ENCODE measurements at places on chromosomes 12 and 14. TPM values are rescaled to one million over a fixed set of nuclear protein-coding genes. Genes with fewer than 3 reads are reported as not detected.

Gene CLEC2A
- not detected for total RNA-seq

Gene FZD10
- total RNA-seq: 0.57 TPM

Gene LMNTD1
- total RNA-seq: not detected

Gene ZC3H14
- total RNA-seq: 43.0 TPM

Gene TPH2
- total RNA-seq: not detected

Gene ADAM21
- total RNA-seq: 0.05 TPM

Gene GALNT9
- 1.5 TPM for total RNA-seq

Gene COL2A1
- total RNA-seq: 0.47 TPM

- no peak overlapping the region for H3K27ac ChIP-seq
- H3K4me3 ChIP-seq: no peak overlapping the region
- H3K36me3 ChIP-seq: no peaks in the 10 kb centered on the region
- H3K4me1 ChIP-seq: no peaks in the 10 kb centered on the region
- H3K27me3 ChIP-seq: no peaks in the 10 kb centered on the region
Measured at GRCh38 chr14:97061198-97061597, 264.0 kb downstream of the VRK1 start.

GRCh38 chr14:65224799-65225198 is 122.5 kb upstream of the MAX start:
- H3K36me3 ChIP-seq: no peaks in the 10 kb centered on the region
- peaks cover 5% of the 10 kb centered on the region for H3K4me1 ChIP-seq
- H3K27ac ChIP-seq: no peak overlapping the region
- no peak overlapping the region for H3K4me3 ChIP-seq
- DNase-seq: no peak

GRCh38 chr14:69357544-69358200 is 40.4 kb downstream of the ERH start:
- DNase-seq: no peak
- H3K4me1 ChIP-seq: peaks cover 5% of the 10 kb centered on the region
- no peak overlapping the region for H3K27ac ChIP-seq
- H3K27me3 ChIP-seq: no peaks in the 10 kb centered on the region

GRCh38 chr12:122422730-122423257 is 325 bp upstream of the CLIP1 start:
- peak overlapping the region; percentile 76 for H3K27ac ChIP-seq
- H3K27me3 ChIP-seq: peaks cover 6% of the 10 kb centered on the region
- peaks cover 7% of the 10 kb centered on the region for H3K4me1 ChIP-seq
- peak overlapping the region; percentile 95 for H3K4me3 ChIP-seq
- H3K36me3 ChIP-seq: no peaks in the 10 kb centered on the region

DNA sequence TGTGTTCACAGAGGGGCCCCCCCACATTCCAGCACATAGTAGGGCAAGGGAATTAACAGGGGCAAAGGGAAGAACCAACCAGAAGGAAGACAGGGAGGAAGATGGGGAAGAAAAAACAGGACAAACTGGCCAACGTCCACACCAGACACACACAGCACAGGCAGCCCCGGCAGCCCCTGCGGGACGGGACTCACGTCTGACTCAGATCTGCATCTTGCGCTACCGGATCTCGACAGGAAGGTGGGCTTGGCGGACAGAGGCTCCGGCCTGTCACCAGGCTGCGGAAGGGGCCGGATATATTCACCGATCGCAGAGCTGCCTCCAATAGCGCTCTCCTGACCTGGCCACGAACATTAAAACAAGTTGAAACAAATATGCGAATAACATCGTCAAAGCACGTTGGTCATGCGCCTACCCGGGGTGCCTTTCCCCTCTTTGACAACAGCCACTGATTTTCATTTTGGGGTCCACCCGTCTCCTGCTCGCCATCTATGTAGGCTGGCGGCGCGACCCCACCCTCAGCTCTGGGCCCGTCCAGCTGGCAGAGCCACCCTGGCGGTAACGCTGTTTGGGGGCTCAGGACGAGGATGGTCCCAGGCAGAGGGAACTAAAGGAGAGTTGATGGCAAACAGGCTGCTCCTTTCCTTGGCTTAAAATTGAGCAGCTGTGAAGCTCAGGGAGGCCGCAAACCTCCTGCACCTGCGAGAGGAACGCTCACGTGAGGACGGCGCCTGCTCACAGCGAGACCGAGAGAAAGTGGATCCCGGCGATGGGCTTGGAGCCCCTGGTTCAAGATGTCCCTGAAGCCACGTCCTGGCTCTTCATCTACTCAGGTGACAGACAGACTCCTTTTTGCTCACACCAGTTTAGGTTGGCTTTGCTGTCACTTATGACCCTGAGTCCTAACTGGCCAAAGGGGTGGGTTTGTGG is 113.6 kb downstream of the PIWIL1 start:
- H3K27me3 ChIP-seq: no peaks in the 10 kb centered on the region
- H3K27ac ChIP-seq: no peak overlapping the region
- DNase-seq: no peak

- H3K27me3 ChIP-seq: peaks cover 26% of the 10 kb centered on the region
- DNase-seq: no peak
- no peaks in the 10 kb centered on the region for H3K36me3 ChIP-seq
- no peaks in the 10 kb centered on the region for H3K4me1 ChIP-seq
- H3K4me3 ChIP-seq: no peak overlapping the region
Measured at GRCh38 chr12:40225984-40226602, 1.3 kb downstream of the LRRK2 start.

DNA sequence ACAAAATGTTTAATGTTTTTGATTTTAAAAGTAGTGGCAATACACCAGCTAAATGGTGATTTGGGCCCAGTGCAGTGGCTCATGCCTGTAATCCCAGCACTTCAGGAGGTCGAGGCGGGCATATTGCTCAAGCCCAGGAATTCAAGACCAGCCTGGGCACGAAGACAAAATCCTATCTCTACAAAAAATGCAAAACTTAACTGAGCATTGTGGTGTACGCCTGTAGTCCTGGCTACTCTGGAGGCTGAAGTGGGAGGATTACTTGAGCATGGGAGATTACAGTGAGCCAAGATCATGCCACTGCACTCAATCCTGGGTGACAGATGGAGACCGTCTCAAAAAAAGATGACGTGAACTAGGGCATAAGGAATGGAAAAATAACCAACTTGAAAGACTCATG is 4.7 kb downstream of the RPL36AL start:
- no peak for DNase-seq
- H3K4me3 ChIP-seq: no peak overlapping the region
- peaks cover 11% of the 10 kb centered on the region for H3K4me1 ChIP-seq
- H3K36me3 ChIP-seq: peaks cover 49% of the 10 kb centered on the region

DNA sequence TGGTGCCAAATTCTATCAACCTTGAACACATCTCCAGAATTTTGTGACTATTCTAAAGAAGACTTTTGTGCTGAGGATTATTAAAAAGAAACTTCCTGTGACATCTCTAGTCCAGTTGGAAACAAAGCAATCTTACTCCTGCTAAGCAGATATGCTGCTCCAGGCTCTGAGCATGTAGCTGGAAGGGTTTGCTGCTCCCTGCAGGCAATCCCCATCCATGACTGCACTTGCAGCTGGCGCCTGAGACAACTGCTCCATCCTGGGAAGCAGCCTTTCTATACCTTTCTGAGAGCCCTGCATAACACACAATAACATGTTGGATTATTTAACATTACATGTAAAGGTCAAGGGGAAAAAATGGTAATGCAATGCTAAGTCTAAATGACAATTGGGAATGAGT is 105.1 kb downstream of the NDUFA12 start:
- DNase-seq: no peak
- no peak overlapping the region for H3K27ac ChIP-seq
- no peaks in the 10 kb centered on the region for H3K36me3 ChIP-seq
- H3K4me1 ChIP-seq: no peaks in the 10 kb centered on the region
- H3K4me3 ChIP-seq: no peak overlapping the region

DNA sequence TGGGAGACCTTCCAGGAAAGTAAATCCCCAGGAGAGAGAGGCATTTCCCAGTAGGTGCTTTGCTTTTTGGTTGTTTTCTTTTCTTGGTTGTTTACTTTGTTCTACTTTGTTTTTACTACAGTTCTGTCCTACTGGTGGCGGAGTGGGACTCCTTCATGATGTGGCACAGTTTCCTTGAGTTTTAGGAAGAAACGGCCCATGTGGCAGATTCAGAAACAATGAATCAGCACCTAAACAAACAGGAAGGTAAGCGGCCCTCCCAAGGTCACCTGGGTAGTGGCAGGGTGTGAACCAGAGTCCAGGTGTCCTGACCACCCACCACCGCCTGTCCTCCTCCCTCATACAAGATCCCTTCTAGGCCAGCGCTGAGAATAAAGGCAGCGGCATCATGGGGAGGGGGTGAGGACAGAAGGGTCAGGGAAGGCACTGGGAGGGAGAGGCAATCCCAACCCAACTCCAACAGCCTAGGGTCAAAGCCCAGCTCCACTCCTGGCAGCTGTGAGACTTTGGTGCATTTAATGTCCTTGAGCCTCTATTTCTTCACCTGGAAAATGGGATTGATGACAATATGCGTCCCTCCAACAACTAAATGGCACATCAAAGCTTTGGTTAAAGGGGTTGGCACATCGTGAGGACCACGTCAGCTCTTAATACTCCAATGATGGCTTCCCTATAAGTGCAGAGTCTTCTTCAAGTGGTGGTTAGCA is 111.5 kb upstream of the BCL2L14 start:
- H3K4me1 ChIP-seq: no peaks in the 10 kb centered on the region
- H3K27me3 ChIP-seq: no peaks in the 10 kb centered on the region
- no peak overlapping the region for H3K27ac ChIP-seq
- DNase-seq: no peak

GRCh38 chr12:75571656-75572205 is 60.3 kb upstream of the KRR1 start:
- no peak for DNase-seq
- H3K4me3 ChIP-seq: no peak overlapping the region
- no peaks in the 10 kb centered on the region for H3K27me3 ChIP-seq
- H3K4me1 ChIP-seq: no peaks in the 10 kb centered on the region
- no peak overlapping the region for H3K27ac ChIP-seq

DNA sequence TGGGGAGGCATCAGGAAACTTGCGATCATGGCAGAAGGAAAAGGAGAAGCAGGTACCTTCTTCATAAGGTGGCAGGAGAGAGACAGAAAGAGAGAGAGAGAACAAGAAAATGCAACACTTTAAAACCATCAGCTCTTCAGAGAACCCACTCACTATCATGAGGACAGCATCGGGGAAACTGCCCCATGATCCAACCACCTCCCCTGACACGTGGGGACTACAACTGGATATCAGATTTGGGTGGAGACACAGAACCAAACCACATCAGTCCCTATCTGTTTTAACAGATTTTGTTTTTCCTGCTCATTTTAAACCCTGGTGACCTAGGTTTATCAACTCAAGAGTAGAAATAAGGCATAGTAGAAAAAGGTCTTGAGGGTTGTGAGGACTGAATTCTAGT is 210.1 kb upstream of the PLXNC1 start:
- H3K27ac ChIP-seq: no peak overlapping the region
- no peak for DNase-seq
- H3K4me1 ChIP-seq: no peaks in the 10 kb centered on the region
- H3K27me3 ChIP-seq: no peaks in the 10 kb centered on the region

DNA sequence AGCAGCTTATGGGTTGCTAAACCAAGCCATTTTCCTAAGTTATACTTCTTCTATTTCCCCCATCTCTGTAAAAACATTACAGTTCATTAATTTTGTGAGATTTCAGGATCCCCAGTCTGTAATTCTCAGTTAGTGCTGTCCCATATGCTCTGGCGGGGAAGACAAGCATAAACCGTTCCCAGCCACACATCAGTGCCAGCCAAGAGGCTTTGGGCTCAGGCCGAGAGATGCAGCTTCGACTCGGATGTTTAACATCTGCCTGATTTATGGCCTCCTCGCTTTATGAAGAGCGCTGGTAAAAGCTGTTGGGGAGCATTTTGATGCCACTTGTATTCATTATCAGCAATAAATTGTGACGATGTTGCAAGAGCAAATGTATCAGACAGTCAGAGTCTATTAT is 349.1 kb upstream of the CCDC196 start:
- no peaks in the 10 kb centered on the region for H3K4me1 ChIP-seq
- no peak overlapping the region for H3K4me3 ChIP-seq
- no peak overlapping the region for H3K27ac ChIP-seq
- H3K27me3 ChIP-seq: no peaks in the 10 kb centered on the region
- H3K36me3 ChIP-seq: no peaks in the 10 kb centered on the region

- DNase-seq: peak; percentile 57
- H3K4me3 ChIP-seq: no peak overlapping the region
- H3K4me1 ChIP-seq: peaks cover 3% of the 10 kb centered on the region
Measured at GRCh38 chr12:42023733-42024494, 120.8 kb downstream of the GXYLT1 start.

GRCh38 chr14:73476451-73476931 is 14.2 kb upstream of the RIOX1 start:
- H3K27ac ChIP-seq: no peak overlapping the region
- H3K4me3 ChIP-seq: no peak overlapping the region
- H3K4me1 ChIP-seq: no peaks in the 10 kb centered on the region
- no peaks in the 10 kb centered on the region for H3K27me3 ChIP-seq
- no peak for DNase-seq

DNA sequence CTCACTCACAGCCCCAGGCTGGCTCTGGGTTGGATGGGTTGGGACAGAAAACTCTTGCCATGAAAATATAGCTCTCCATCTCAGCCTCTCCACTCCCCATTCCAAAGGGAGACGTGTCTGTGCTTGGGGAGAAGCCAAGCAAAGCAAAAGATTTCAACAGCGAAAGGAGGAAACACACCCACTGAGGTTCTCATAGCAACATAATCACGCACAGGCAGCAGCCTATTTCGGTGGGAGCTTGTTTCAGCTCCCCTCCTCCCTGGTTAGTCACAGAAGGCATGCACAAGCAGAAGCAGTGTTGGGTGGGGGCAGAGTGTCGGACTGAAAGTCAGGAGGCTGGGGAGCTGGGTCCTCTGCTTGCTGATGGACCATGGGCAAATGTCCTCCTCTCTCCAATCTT is 1.9 kb upstream of the PRMT8 start:
- H3K4me1 ChIP-seq: peaks cover 16% of the 10 kb centered on the region
- H3K4me3 ChIP-seq: no peak overlapping the region
- no peaks in the 10 kb centered on the region for H3K36me3 ChIP-seq
- peaks cover 41% of the 10 kb centered on the region for H3K27me3 ChIP-seq

DNA sequence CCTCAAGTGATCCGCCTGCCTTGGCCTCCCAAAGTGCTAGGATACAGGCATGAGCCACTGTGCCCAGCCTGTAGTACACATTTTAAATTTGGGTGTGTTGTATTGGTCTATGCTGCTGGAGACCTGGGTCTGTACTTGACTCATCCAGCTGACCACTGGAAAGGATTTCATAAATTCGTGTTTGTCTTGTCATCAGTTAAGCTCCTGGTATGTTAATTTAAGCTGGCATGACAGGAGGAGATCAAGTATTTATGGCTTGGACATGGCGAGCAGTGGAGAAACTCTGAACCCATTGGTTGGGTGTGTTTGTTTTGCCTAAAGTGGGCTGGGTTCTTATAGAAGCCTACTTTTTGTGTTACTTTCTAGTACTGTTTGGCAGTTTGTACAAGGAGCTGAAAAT is 24.2 kb downstream of the YY1 start:
- no peak overlapping the region for H3K4me3 ChIP-seq
- peaks cover 47% of the 10 kb centered on the region for H3K36me3 ChIP-seq
- no peaks in the 10 kb centered on the region for H3K27me3 ChIP-seq
- no peak overlapping the region for H3K27ac ChIP-seq
